ENCODE measurements at places on chromosomes 16 and 17.
A peak's percentile ranks its signal among the peaks of the same experiment; 100 is the strongest.

DNA sequence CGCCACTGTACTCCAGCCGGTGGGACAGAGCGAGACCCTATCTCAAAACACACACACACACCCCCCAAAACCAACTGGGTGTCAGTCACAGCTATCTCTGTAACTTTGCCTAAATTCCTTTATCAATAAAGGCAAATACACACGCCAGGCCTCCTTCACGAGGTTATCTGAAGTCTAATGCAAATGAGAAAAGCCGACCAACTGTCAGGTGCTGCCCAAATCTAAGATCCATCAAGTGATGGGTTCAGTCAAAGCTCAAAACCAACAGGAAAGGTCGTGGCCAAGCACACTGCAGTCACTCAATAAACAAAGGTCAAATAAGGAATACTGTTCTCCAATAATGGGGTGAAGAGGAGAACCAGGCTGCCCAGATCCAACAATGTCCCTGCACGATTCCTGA lies 1.1 kb downstream of the ANKFY1 start:
- DNase-seq = no peak

DNA sequence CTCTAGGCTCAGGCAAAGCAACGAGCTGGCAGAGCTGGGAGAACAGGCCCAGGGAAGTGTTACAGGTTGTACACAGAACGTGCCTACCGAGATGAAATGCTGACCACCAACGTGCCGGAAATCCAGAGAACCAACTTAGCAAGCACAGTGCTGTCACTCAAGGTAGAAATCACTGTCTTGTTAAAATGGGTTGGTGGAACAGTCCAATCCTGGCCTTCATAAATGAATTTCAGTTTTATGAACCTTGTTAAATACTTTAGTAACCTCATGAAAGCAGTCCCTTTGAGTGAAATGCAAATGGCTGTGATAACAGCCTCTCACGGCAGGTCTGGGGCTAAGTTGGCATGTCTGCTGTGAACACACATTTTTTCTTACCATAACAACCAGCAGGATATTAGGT lies 29.0 kb downstream of the ETV4 start:
- DNase-seq = no peak

DNA sequence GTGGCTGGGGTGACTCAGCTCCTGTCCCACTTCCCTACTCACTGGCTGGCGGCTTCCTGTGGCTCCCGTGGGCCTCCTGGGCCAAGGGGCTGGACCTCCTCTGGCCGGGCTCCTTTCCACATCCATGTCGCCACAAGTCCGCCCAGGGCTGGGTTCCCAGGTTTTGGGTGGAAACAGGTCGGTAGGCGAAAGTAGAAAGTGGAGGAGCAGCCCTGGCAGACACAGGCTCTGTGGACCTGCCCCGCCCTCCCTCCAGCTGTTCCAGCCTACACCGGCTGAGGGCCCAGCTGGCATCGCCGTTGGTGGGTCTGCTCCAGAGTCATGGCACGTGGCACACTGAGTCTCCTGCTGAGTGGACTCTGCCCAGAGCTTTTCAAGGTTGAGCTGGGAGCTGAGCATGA lies 28.7 kb downstream of the GSE1 start:
- peak; percentile 91 for DNase-seq

DNA sequence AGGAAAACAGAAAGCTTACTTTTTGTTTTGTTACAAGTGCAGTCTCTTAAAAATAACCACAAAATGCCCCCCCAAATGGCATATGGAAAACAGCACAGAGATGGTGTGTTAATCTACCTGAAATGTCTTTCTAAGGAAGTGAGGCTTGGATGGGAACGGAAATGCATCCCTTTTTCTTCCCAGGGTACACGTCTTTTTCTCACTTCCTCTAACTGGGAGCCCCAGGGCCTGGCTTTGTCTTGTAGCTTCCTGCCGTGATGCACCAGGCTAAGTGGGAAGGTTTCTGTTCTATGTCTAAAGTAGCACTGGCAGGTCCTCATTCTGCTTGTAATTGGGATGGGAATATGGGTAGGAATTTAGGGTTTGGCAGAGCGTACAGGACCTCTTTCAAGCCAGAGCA lies 52.5 kb upstream of the CACNG3 start:
- DNase-seq = no peak

DNA sequence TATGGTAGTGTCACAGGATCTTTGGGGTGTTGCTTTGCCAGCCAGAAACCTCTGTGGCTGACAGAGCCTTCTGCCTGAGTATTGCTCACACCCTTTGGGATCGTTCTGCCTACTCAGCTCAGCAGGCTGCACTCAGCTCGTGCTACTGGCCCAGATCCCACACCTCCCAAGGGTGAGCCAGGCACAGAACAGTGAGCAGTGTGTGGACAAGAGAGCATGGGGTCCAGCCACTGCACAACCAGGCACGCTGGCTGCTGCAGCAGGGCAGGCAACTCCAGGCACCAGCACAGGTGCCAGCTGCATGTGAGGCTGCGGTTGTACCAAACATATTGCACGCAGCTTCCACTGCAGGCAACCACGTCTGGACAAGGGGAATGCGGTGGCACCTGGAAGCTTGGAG lies 84.9 kb downstream of the CYB561 start:
- DNase-seq = peak; percentile 14

GRCh38 chr17:27762527-27763305 lies 37.6 kb downstream of the NOS2 start:
- peak; percentile 13 for DNase-seq

DNA sequence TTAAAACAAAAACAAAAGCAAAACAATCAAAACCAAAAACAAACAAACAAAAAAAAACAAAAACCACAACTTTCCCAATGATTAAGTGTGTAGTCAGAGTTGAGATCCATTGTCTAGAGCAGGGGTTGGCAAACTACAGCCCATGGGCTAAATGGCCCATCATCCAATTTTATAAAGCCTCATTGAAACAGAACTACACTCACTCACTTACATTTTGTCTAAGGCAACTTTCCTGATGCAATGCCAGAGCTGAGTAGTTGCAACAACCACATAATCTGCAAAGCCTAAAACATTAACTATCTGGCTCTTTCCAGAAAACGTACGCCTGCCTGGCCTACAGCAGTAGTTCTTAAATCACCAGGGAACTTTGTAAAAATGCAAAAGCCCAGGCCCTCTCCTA lies 124.1 kb downstream of the SOX9 start:
- DNase-seq = peak; percentile 45

DNA sequence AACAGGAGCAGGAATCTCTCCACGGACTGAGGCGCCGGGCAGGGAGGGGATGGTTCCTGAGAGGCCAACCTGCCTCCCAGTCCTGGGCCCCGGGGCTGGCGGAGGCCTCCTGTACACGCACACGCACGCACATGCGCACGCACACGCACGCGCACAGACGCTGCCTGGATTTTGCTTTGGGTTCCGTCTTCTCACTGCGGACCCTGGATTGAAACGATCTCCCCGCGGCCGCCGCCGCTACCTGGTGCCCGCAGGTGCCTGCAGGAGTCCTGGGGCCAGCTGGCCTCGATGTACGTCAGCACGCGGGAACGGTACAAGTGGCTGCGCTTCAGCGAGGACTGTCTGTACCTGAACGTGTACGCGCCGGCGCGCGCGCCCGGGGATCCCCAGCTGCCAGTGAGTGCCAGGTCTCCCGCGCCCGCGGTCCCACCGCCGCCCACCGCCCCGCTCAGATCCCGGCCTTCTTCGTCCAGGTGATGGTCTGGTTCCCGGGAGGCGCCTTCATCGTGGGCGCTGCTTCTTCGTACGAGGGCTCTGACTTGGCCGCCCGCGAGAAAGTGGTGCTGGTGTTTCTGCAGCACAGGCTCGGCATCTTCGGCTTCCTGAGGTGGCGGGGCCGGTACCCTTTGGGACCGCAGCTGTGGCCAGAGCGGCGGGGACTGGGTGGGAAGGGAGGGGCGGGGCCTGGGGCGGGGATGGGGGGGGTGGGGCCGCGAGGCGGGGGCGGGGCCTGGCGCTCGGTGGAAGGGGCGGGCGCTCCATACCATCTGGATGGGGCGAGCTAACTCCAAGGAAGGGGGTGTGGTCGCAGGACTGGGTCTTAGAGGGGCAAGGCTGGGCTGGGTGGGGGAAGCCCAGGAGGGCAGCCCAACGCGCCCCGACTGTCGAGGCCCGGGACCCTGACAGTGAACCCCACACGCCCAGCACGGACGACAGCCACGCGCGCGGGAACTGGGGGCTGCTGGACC lies 12.3 kb downstream of the CES4A start:
- no peak for DNase-seq

DNA sequence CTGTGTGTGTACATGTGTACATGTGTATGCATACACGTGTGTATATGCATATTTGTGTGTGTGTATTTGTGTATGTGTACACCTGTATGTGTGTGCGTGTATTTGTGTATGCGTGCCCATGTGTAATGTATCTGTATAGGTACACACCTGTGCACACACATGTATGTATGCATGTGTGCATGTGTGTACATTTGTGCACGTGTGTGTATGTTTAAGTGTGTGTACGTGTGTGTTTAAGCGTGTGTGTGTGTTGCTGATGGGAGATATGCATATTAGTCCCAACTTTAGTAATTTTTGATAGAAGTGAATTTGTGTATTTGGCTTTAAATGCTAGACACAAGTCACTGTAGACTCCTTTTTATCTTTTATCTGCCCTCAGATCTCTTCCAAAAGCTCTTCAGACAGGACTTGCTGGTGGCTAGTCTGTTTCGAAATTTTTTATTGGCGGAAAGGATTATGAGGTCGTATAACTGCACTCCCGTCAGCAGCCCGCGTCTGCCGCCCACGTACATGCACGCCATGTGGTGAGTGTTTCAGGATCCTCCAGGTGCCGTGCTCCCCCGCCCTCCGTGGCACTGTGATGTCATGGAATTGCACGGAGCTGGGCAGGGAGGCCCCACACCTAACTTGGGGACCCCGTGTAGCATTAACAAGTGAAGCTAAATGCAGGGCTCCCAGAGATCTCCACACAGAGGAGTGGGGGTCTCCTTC lies 168.8 kb upstream of the CHMP6 start:
- no peak for DNase-seq

DNA sequence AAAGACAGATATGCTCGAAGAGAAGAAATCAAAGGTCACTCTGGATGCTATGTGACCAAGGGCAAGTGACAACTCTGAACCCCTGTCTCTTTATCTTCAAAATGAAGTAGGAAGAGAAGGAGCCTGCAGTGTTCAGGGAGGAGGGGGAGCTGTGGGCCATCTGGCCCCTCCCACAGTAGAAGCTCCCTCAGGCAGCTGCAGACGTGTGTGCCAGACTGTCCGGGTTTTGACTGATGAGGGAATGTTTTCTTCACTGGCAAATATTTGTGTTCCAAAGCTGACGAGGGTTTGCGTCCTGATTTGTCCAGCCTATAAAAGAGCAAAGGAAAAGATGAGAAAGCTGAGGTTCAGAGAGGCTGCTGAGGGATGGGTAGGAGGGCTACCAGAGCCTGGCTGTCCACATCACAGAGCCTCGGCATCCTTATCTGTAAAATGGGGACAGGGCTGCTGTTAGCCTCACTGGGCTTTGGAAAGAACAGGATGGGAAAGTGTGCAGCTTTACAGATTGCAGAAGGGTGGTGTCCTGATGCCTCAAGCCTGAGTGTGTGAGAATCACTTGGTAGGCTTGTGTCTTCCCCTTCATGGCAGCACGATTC lies 1.8 kb upstream of the GINS2 start:
- no peak for DNase-seq

DNA sequence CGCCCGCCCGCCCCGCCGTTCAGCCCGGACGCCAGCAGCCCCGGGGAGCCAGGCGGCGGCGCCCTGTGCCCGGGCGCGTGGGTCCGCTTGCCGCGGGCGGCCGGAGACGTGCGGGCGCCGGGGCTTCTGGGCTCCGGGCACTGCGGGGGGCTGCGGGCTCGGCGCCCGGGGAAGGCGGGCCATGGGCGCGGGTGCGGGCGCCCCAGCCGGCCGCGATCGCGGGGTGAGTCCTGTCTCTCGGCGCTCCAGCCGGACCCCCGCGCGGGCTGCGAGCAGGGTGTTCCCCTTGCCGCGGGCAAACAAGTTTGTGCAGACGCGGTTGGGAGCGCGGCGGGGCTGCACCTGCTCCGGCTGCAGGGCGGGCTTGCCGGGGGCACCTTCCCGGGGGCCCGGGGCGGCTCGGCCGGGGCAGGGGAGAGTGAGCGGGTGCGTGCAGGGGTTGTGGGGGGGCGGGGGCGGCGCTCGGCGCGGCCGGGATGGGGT lies 292 bp downstream of the WSCD1 start:
- no peak for DNase-seq

DNA sequence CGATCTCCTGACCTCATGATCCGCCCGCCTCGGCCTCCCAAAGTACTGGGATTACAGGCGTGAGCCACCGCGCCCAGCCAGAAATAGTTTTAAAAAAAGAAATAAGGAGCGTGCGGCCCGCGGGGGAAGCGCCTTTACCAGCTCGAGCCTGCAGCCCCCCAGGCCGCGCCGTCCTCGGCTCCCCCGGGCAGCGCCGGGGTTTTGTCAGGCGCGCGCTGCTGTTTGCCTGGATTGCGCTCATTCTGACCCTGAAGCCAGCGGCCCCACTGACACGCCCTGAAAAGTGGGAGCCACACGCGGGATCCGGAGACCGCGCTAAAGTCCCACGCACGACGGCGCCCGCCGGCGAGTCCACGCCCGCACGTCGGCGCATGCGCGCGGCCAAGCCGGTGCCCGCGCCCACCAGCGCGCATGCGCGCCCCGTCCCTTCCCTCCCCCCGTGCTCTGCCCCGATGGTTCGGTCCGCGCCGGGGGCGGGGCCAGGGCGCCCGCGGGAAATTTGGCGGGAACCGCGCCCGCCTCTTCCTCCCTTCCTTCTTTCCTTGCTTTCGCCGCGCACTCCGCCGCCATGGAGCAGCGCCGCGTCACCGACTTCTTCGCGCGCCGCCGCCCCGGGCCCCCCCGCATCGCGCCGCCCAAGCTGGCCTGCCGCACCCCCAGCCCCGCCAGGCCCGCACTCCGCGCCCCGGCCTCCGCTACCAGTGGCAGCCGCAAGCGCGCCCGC lies at the start of gene CDT1:
Gene CDT1, plus strand, starts transcription at position 526 of the 724 bp plus-strand sequence. Its CDS starts 43 bp downstream, at position 569.
- peak; percentile 70 for DNase-seq

DNA sequence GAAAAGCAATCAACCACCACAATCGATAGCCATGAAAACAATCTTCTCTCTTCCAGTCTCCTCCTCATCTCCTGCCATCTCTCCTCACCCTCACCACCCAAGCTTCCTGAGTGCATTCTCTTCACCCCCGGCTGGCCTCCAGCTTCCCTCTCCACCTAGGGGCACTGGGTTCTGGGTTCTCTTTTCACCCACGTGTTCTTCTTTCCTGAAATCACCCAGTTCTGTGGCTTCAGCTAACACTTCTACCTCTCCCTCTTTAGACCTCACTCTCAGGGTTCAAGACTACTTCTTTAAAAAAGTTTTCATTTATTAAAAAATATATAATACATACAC lies 8.2 kb downstream of the ITGAM start:
- DNase-seq = no peak

GRCh38 chr16:28597692-28598261 lies 927 bp upstream of the SULT1A2 start:
- DNase-seq = no peak

GRCh38 chr16:3999479-4000325 lies 116.5 kb downstream of the ADCY9 start:
- peak; percentile 26 for DNase-seq

DNA sequence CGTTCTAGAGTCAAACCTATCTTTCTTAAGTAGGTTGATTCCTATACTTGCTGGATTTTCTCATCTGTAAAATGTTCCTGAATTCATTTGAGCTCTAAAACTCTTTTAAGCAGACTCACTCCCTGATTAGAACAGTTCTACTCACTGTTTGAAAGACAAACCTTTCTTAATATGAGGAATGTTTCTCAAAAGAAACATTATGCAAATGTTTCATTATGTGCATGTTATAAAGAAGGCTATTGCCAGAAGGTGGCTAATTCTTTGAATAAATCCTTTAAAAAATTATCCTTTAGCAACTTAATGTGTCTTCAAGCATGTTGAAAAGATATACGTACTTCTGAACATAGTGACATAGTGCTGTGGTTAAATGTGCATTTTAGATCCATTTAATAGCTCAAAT lies 124.1 kb downstream of the CDH11 start:
- no peak for DNase-seq
